ENCODE measurements at places on chromosomes 4 and X. TPM values are rescaled to one million over a fixed set of nuclear protein-coding genes. Genes with fewer than 3 reads are reported as not detected.

ARHGAP36 gene
- not detected for total RNA-seq

EGFL6 gene
- total RNA-seq: not detected

ZNF630 gene
- 0.20 TPM for total RNA-seq

TMSB15A gene
- total RNA-seq: 0.56 TPM

VEGFC gene
- 9.4 TPM for total RNA-seq

PAK3 gene
- not detected for total RNA-seq

GALNTL6 gene
- not detected for total RNA-seq

SCRG1 gene
- not detected for total RNA-seq

CXCL10 gene
- 0.20 TPM for total RNA-seq

MTNR1A gene
- total RNA-seq: 0.43 TPM

STATH gene
- not detected for total RNA-seq

PNMA6F gene
- total RNA-seq: 0.02 TPM

NEIL3 gene
- total RNA-seq: 8.4 TPM
